T47D (cell line): ENCODE measurements at places on chromosomes 5 and 9.

GRCh38 chr9:2208465-2208864 is 193.3 kb downstream of the SMARCA2 start:
- no peak for DNase-seq

DNA sequence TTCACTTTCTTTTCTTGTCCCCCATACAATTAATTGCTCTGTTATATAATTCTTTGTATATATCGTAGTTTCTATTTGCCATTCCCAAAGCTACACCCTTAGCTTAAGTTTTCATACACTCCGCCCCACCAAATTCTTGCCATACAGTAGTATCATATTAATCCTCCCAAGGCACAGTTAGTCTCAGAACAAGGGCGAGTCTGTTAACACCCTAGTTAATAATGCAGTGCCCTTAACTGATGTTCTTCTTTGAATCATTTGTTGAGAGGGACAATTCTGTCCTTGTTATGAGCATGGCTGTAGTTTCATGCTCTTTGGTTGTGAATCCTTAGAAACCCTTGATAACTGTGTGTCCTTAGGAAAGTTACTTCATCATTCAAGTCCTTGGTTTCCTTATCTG is 206.2 kb downstream of the CFAP90 start:
- no peak for DNase-seq

- no peak for DNase-seq
These were observed 96.6 kb downstream of the MAN2A1 start for GRCh38 chr5:109786206-109786855.

- DNase-seq = no peak
These were observed 207.1 kb upstream of the PAPPA start for GRCh38 chr9:115946530-115946929.

- DNase-seq = no peak
These were observed 126.1 kb upstream of the NFIB start for GRCh38 chr9:14440062-14440461.

- DNase-seq = peak; percentile 18
These were observed 2.9 kb downstream of the RPL12 start for GRCh38 chr9:127448112-127448805.

GRCh38 chr9:97176206-97176605 is 131.3 kb upstream of the CCDC180 start:
- DNase-seq = no peak

GRCh38 chr9:37776328-37776727 is 8.5 kb downstream of the EXOSC3 start:
- DNase-seq = no peak

DNA sequence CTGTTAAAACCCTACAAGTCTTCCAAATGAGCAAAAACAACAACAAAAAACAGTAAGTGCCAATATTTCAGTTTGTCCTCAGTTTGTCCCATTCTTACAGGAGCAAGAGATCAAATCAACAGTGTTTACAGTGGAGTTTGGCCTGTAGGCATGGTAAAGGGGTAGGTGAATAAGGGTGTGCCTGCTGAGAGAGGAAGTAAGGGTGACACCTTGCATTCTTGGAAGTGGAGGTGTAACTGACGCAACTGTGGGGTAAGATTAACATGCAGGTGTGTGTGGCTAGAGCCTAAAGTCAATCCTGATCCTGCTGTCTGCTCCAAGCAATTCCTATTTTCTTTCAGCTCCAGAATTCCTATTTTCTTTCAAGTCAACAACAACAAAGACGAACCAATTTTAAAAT is 43.4 kb downstream of the PFDN1 start:
- no peak for DNase-seq

DNA sequence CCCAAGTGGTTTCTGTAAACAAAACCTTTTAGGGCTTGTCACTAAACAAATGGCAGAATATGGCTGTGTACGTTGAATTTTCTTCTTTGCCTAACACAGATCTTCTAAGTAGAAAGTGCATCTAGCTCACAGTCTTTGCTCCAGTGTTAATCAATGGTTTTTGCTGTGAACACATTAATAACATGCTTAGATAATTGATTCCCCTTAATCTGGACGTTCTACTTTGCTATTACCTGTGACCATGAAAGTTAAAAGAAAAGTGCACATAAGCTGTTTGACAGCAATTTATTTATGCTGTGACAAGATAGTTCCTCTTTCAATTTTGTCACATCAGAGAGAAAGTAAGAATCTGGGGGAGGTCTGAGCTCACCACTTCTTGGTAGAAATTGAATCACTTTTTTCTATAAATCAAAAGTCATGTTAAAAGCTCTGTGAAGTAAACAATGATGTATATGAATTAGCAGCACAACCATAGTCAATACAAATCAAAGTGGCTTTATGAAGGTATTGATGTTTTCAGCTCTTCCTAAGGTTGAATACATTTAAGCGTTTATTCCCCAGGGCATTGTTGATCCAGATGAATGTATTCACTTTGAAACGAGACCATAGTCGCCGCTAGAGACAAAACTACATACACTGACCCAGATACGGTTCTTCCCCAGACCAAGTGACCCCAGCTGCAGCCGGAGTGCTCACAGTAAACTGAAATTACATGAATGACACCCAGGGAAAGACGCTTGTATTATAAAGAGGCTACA is 174.6 kb upstream of the ZNF608 start:
- DNase-seq = no peak

DNA sequence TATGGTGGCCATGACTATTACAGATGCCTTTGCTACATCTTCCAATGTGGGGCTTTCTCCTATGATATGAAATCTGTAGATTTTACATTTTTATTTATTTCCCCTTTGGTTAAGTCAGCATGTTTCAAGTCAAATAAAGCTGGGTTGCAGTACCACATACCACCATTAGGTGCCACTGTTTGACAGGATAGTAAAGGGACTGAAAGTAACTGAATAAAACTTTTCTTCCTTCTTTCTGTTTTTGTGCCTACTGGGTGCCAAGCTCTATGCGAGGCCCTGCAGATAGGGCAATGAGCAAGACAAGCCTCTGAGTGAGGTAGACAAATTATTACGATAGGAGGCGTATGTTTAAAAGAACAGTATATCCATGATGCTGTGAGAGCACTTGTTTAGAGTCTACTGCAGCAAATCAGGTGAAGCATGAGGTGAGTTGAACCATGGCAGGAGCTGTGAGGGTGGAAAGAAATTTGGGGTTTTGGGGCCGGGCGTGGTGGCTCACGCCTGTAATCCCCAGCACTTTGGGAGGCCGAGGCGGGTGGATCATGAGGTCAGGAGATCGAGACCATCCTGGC is 64.8 kb downstream of the GDNF start:
- peak; percentile 27 for DNase-seq

DNA sequence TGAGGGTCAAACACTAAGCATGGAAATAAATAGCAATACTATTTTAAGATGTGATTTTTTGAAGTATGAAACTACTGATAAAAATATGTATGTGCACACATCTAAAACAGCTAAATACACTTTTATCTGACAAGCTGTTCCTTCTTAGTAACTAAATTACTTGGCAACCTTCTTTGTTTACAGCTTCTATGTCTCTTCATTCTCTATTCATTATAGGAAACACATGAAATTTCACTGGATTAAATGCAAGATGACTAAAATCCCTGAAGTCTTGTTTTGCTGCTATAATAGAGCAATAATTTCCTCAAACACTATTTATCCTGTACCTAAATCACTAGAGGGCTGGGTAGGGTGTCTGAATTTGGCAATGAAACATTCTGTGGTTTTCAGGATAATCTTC is 11.7 kb downstream of the RICTOR start:
- DNase-seq = no peak

DNA sequence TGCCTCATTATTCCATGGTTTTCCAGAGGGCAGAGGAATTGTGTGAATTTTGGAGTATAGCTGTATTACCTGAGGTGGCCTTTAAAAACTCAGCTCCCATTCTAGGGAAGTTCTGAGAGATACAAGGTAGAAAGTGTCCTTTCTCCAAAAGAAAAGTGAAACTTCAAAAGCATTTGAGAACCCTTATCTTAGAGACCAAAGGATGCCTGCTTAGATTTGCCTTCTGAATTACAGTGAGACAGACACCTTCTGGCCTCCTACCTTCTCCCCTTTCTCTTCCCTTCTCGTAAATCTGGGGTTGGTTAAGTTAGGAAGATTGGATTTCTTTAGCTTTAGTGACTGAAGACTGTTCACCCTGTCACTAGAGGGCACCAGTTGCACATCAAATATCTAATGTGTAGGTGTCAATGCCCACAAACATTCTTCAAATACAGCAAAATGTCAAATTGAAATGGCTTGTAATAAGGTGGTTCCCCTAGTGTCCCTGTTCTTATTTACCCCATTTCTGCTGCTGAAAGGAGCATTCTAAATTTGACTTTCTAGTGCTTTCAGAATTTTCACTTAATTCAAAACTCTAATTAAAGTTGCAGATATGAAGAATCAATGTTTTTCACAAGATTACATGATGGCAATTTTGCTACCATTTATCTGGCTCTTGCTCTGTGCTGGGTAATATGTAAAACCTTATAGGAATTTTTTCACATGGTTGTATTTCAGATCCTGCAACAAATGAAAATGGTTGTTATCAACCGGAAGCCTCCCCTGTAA is 46.7 kb downstream of the PRRC1 start:
- DNase-seq = peak; percentile 63

GRCh38 chr5:117433818-117434217 is 859.2 kb upstream of the SEMA6A start:
- no peak for DNase-seq

GRCh38 chr5:74231697-74232096 is 408.8 kb downstream of the ENC1 start:
- DNase-seq = no peak

- DNase-seq = no peak
These were observed 99.0 kb upstream of the FBN2 start for GRCh38 chr5:128637031-128637430.

DNA sequence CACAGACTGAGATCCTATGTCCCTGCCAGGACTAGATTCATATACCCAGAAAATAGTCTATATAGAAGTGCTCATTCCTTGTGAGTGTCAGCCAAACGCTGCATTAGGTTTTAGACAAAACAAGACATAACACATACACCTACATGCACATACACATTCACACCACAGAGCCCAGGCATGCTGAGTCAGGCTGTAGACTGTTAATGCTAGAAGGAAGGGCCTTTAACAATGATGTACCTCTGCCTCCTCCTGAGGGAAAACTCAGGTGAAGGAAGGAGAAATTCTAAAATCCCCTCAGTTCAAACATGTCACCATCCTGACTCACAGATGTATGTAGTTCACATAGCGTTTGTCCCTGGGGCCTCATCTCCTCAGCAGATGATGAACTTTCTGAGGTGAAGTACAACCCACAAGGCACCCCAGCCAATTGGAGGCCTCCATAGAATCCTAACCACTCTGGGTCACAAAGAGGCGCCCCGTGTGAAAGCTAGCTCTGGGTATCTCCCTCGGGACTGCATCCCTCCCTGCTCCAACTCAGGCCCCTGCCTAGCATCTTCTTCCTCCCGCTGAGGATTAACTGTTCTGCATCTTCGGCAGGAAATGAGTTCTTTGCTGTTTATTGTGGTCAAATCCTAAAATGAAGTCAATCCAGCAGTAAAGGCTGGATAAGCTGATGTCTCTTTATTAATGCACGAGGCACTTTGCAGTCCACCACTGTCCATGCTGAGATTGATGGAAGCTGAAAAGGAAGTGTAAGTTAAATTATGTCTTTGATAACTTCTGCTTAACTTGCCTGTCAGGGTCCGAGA is 40.8 kb upstream of the FSTL4 start:
- no peak for DNase-seq

GRCh38 chr9:124795881-124796431 is 19.0 kb downstream of the OLFML2A start:
- DNase-seq = no peak

- DNase-seq = no peak
These were observed 234.2 kb upstream of the ADAMTS16 start for GRCh38 chr5:4905674-4906520.

DNA sequence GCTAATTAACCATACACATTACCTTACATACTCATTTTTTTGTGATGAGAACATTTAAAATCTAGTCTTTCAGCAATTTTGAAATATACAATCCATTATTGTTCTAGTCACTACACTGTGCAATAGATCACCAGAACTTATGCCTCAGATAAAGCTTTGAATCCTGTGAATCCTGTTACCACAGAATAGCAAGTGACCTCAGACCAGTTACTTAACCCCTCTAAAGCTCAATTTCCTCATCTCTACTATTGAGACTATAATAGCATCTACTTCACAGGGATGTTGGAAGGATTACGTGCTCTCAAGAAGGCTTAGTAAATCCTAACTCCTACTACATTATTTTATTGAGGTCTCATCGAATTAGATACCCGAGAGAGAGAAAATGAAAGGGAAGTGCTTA is 60.2 kb upstream of the PIP5K1B start:
- DNase-seq = no peak

GRCh38 chr5:27962198-27962597 is 923.8 kb upstream of the CDH9 start:
- no peak for DNase-seq

DNA sequence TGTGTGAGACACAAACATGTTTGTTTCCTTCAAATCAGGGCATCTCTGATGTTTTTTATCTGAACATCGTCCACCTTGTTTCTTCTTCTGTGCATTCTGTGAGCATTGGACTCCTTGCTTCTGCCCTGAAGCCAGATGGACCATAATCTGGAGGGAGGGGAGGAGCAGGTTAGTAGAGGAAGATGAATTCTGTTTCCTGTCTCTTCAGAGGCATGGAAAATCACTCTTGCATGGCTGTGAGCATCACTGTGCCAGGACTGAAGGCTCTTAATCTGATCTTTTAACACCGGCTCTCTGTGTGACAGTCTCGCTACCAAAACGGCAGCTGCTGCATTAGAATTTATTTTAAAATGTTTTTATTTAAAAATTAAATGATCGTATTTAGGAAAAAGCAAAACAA is 43.3 kb downstream of the TLE4 start:
- DNase-seq = no peak

GRCh38 chr5:21680641-21681040 is 1172.5 kb downstream of the CDH12 start:
- DNase-seq = no peak

DNA sequence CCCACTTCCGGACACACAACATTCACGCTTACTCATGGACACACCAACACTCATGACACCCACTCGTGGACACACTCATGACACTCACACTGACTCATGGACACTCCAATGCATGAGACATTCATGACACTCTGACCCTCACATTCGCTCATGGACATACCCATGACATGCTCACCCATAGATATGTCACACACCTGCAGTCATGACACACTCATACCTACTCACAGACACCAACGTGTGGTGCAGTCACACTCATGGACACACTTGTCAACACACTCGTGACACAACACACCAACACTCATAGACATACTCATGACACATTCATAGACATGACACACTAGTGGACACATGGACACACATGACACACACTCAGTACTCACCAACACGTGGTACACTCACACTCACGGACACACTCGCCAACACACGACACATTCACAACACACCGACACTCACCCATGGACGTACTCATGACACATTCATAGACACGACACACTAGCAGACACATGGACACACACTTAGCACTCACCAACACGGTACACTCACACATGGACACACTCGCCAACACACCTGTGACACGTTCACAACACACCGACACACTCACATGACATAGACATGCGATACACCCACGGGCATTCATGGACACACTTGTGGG is 73.4 kb downstream of the PHF2 start:
- no peak for DNase-seq
